8988T (cell line): ENCODE measurements at places on chromosomes 1 and 21.

GRCh38 chr1:216051071-216051470 is 372.2 kb downstream of the USH2A start:
- no peak for DNase-seq

DNA sequence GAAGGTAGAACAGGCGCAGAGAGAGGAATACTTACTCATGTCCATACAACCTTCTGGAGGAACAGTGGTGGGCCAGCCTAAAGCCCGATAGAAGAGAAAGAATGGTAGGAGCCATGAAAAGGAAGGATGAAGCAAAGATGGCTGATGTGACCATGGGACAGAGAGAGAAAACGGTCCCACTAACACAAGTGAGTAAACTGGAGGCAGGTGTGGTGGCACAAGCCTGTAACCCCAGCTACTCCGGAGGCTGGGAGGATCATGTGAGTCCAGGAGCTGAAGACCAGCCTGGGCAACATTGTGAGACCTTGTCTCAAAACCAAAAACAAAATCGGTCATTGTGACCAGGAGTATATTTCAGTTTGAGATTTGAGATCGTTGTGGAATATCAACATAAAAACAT is 49.4 kb downstream of the C1orf198 start:
- DNase-seq = no peak

GRCh38 chr21:45467221-45467779 is 62.3 kb downstream of the COL18A1 start:
- DNase-seq = no peak

- DNase-seq = no peak
Measured at GRCh38 chr1:151222130-151222529, 23.8 kb downstream of the PIP5K1A start.

DNA sequence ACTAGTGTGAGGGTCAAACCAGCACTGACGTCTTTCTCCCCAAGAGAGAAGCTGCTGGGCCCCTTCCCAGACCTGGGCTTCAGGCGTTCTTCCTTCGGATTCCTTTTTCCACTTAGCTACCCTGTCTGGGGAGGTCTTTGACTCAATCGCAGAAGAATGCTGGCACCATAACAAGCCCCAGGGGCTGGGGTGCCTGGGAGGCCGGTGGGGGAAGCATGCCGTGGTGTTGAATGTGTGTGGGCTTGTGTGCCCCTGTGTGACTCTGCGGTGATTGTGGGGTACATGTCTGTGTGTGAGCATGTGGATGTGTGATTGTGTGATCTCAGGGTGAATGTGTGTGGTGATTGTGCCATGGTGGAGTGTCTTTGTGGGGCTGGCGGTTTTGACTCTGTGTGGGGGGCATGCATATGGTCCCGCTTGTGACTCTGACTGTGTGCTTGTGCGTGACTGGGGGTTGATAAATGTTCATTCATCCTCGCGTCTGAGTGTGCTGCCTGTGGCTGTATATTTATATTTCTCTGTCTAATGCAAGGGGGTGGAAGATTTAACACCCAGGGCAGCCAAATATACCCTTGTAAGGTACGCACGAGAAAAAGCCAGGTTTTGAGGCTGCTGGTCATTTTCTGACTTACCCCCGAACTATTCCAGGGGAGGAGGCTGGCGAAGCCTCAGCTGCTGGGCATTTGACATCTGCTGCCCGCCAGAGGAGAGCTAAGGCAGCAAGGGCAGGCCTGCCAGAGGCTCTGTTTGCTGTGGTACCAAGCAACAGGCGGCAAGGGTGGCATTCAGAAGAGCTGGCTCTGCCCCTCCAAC is 1.1 kb upstream of the SYNC start:
- DNase-seq = no peak

GRCh38 chr1:117802531-117803257 is 126.7 kb downstream of the GDAP2 start:
- DNase-seq = no peak

GRCh38 chr21:15240848-15241247 is 176.0 kb upstream of the NRIP1 start:
- no peak for DNase-seq

GRCh38 chr1:243520831-243521230 is 265.0 kb downstream of the SDCCAG8 start:
- DNase-seq = no peak

- DNase-seq = no peak
Measured at GRCh38 chr1:67836769-67837168, 3.5 kb upstream of the GNG12 start.

- no peak for DNase-seq
Measured at GRCh38 chr1:191174298-191174697, 696.6 kb upstream of the BRINP3 start.

GRCh38 chr1:16980473-16981268 is at the start of gene MFAP2:
Gene MFAP2 (minus strand): TSS chr1:16980620. CDS start chr1:16978273, 2,347 bp downstream.
- DNase-seq = no peak

GRCh38 chr1:168763031-168763430 is 34.0 kb upstream of the DPT start:
- DNase-seq = no peak

DNA sequence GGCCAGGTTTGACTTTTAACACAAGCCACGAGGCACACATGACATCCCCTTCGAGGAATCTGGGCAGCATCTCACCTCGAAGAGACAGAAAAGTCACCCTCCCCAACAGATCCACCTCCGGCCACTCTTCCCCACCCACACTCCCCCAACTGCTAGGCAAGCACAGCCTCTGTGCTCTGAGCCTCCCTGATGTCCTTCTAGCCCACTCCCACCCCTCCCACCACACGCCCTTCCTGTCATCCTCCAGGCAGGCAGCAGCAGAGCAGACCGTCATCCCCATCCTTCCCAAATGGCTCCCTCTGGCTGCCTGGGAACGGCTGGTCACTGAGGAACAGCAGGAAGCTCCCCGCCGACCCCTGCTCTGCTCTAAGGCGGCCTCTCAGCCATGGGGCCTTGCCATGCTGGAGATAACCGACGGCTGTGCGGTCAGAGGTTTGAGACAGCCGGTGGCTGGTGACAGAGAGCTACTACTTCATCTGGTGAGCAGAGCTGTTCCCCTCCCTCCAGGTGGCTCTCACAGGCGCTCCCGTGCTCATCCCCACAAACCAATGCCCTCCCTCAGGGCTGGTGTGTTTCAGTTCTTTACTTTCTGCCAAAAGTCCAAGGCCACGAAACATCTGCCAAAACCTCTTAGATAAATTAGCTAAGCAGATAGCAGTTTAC is 25.6 kb downstream of the NPHP4 start:
- DNase-seq = no peak

GRCh38 chr1:65772607-65773006 is 20.1 kb upstream of the PDE4B start:
- no peak for DNase-seq

DNA sequence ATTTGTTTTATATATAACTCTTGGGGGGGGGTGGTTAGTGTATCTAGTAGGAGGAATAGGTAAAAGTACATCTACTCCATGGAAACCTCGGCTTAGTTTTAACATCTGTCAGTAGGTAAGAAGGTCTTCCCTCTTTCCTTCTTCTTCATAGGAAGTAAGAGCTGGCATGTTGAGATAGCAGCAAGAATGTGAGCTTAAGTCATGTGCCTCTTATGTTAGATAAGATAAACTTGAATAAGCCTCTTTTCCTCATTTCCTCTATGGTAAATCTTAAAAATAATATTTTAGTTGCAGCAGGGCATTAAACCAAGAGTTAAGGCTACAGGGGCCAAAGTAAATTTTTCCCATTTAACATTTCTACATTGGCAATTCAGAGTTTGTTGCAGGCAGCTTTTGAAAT is 100.4 kb downstream of the MAP3K21 start:
- no peak for DNase-seq

DNA sequence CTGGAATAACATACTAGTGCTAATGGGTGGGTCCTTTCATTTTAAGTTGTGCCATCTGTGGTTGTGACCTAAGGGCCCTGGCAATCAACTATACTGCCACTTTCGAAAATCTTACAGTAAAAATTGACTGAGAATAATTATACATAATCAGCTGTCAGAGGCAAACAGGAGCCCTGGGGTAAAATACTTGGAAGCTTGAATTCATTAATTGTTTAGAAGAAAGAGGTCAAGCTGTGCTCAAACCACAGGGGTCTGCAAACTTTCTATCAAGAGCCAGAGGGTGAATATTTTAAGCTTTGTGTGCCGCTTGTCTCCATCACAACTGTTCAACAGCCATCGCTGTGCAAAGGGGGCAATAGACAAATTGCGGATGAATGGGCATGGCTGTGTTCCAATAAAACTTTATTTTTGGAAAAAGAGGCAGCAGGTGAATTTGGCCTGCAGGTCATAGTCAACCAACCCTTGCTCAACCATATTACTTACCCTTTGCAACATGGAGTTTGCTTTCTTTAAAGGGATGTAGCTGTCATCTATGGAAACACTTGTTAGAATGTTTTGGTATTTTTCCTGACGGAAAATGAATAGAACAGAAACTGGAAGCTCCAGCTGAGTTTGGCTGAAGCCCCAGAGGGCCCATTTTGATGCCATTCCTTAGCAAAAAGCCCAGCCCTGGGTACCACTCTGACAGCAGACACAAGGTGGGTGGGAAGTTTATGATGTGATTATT is 35.7 kb upstream of the USP1 start:
- DNase-seq = no peak

GRCh38 chr1:40633931-40634376 is 31.5 kb downstream of the RIMS3 start:
- no peak for DNase-seq

GRCh38 chr1:54158071-54158470 is 5.3 kb upstream of the CDCP2 start:
- no peak for DNase-seq

DNA sequence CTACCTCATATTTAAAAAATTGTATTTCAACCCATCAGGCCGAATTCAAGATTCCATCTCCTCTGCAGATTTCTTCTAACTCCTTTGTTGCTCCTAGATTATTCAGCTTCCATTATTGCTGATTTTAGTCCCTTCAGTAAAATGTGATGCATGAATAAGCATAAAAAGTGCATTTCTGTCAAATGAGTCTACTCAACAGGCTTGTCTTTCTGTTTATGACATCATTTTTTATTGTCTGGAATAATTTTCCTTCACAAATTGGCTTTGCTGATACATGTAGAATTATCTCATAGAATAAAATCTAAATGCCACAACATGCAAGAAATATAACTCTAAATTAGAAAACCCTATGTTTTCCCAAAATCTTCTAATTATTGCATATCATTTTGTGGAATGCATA is 1.6 kb upstream of the OR2M5 start:
- DNase-seq = no peak

- no peak for DNase-seq
Measured at GRCh38 chr1:7847599-7847998, 5.3 kb downstream of the UTS2 start.

- DNase-seq = no peak
Measured at GRCh38 chr1:20063861-20064292, 6.1 kb upstream of the PLA2G5 start.

GRCh38 chr1:235709018-235709417 is 59.4 kb upstream of the GNG4 start:
- no peak for DNase-seq

DNA sequence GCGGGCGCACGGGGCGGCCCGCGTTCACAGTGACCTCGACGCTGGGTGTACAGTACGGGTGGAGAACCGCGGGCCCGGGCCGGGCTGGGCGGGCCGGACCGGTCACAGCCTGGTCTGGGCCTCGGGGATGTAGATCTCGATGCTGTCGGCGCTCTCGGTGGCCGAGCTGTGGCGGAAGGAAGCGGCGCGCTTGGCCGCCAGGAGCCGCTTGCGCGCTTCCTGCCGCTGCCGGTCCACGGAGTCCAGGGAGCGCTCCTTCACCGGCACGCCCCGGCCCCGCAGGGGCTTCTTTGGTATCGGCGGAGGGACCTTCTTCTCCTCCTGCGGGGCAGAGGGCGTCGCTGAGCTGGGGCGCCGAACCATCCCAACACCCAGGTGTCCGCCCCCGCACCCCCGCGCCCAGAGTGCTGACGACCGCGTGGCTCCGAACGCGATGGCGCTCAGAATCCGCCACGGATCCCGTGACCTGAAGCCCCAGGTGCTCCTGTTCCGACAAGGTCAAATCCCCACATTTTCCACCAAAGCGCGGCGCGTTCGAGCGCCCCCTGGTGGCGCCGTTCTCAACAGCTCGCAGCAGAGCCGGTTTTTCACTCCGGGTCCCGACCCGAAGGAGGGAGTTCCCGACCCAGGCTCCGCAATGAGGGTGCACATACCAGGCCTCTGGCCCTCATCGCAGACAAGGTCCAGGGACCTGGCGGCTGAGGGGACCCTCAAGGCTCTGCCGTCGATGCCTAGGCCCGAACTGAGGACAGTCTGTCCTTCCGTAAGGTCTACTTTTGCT is 6.6 kb upstream of the SMIM12 start:
- DNase-seq = peak; percentile 83

- DNase-seq = peak; percentile 69
Measured at GRCh38 chr1:8962812-8963530, 17.3 kb downstream of the CA6 start.

DNA sequence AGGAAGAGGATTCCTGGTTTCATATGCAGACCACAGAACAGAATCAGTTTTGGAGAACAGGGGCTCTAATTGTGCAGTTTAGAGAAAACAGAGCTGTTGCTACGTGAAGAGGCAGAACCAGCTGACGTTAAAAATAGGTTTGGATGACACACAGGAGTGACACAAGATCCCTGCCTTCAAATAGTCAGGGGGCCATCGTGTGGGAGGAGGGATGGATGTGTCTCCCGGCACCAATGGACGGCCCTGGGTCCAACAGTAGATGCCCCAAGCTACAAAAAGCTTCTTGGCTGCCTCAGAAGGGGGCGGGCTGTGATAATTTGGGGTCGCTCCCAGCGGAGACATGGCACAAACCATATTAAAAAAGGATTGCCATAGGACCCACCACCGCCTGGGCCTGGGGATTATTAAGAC is 87.8 kb downstream of the MRPL37 start:
- no peak for DNase-seq

DNA sequence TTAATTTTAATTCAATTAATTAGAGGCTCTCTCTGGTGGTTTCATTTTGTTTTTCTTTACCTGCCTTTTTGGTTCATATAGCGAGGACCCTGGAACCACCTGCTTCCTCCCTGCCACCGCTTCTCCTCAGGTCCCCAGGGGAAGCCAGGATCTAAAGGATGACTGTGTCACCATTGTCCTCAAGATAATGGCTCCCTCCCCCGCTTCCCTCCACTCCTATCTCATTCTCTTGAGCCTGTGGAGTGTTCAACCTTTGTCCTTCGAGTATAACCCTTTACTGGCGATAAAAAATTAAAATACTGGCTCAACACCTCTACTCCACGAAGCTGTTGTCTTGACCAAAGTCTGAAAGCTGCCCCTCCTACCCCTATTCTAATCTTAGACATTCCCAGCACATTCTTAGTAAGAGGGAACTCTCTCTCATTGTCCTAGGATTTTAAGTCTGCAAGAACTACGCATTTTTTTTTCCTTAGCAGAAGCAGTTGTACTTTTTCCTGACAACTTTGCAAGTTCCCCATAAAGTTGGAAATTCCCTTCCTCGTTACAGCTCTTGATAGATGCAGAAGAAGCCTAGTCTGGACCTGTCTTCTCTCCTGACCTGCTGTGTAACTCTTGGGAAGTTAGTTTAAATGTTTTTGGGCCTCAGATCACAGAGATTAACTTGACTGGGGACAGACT is 12.6 kb upstream of the MAPKAPK2 start:
- DNase-seq = no peak
